ENCODE measurements at places on chromosomes 5 and 9.

GRCh38 chr5:113632996-113633395 is 119.5 kb downstream of the YTHDC2 start:
- no peak for ATAC-seq

GRCh38 chr9:136508729-136509500 is 26.1 kb upstream of the SEC16A start:
- no peak for ATAC-seq

GRCh38 chr9:7234144-7234543 is 476.4 kb downstream of the KDM4C start:
- ATAC-seq = peak; percentile 47

DNA sequence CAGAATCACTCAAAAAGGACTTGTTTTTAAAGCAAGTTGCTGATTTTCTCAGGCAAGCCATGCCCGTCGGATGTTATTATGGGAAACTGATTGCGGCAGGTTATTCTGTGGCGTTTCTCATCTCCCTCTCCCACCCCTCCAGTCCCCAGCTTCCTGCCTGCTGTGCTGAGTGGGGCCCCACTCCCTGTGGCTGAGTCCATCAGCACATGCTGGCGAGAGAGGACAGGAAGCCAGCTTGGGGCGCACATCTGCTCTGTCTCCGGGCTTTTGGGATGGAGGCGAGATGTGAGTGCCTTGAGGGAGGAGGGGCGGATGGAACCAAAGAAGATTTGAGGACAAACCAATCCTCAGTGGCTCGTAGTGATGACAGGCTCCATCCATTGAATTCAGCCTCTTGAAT is 108.0 kb downstream of the DAPK1 start:
- no peak for ATAC-seq

DNA sequence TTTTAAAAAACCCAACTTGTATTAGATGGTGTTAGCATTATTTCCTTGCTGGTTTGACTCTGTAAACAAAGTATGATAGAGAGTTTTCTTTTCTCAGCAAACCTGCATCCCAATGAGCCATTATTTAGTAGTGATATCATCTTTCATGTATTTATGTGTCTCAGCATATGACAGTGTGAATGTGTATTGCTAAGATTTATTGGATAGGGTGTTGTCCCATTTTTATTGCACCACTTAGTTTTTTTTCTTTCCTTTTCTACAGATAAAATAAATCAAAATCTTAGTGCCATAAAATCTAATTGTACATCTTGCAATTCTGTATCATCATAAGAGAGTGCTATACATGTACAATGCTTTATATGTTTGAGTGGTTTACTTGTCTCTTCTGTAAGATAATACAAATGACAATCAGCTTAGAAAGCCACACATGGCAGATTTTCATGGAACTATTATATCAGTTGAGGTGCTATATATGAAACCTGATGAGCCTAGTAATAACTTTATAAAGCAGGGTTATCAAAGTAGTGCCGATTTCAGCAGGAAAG is 149.2 kb upstream of the CYLC2 start:
- ATAC-seq = no peak

- ATAC-seq = no peak
Observed at GRCh38 chr9:89165341-89165740, 13.3 kb downstream of the SHC3 start.

GRCh38 chr5:105259581-105260217 is 1697.1 kb upstream of the NUDT12 start:
- ATAC-seq = no peak

- no peak for ATAC-seq
Observed at GRCh38 chr5:159441441-159441840, 111.2 kb upstream of the IL12B start.

DNA sequence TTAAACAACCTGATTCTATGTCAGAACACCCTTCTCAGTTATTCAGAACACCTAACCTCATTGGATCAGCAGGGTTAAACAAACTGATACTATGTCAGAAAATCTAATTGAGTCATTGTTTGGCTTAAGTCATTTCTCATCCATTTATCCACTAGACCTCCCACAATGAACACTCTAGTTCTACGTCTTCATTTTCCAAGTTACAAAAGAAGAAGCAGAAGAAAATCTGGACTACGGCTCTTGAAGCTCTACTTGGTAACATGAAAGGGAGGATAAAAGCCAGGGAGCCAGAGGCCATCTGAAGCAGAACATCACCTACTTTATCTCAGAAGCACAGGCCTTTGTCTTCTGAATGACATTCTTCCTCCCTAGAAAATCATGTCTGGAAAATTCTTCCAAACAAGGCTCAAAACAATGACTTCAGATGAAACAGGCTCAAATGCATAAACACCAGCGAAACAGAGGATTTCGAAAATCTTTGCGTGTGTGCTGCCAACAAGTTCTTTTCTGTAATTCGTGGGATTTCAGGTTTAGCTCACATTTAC is 35.4 kb upstream of the TGFBI start:
- ATAC-seq = no peak

GRCh38 chr5:532521-533242 is 8.4 kb upstream of the SLC9A3 start:
- no peak for ATAC-seq

GRCh38 chr5:171311322-171312077 is 2.5 kb downstream of the TLX3 start:
- ATAC-seq = no peak

Data from activated CD4-positive, CD25-positive, alpha-beta regulatory T cell treated with anti-CD3 and anti-CD28 coated beads, Interleukin-2, amount 50 U/mL, for 24 hours (primary cell).